Hematopoietic multipotent progenitor cell treated with erythropoietin and hydrocortisone succinate and interleukin-3 and kit ligand, for 17 days (in vitro differentiated cells): ENCODE measurements at places on chromosomes 12 and 14.

GRCh38 chr12:110361216-110361615, 42.3 kb downstream of the ANAPC7 start:
- DNase-seq, result no peak

- DNase-seq, result no peak
These were observed 43.4 kb downstream of the HSP90AA1 start for GRCh38 chr14:102043251-102044025.

- DNase-seq, result no peak
These were observed 22.0 kb upstream of the MGST1 start for GRCh38 chr12:16325426-16325825.

DNA sequence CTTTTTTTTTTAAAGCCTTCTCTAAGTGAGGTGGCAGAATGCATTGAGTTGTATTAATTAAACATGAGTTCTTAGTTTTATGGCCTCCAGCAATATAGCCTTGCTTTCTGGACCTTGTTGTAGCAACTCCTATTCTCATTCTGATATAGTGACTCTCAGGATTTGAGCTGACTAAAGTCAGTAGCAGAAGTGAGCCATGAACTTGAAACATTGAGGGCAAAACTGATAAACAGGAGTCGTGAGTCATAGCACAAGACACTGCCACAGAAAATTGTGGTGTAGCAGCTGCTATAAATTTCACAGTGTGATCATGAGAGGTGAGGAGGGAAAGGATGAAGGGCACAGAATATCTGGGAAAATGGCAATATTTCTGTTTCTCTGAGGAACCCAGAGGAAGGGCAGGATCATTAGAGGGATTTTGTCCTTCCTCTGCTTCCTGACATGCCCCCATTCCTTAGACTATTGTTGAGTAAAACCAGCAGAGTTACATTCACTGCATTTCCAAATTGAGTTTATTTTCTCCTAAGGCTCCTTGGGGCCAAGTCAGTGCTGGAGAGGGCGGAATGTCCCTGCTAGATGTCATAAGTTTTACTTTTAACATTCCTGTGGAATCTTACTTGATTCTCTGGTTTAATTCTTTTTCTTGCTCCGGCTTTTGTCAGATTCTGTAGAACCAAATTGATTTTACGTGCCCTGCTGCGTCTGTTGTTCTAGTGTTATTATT, 7.5 kb downstream of the KLRG1 start:
- no peak for DNase-seq

DNA sequence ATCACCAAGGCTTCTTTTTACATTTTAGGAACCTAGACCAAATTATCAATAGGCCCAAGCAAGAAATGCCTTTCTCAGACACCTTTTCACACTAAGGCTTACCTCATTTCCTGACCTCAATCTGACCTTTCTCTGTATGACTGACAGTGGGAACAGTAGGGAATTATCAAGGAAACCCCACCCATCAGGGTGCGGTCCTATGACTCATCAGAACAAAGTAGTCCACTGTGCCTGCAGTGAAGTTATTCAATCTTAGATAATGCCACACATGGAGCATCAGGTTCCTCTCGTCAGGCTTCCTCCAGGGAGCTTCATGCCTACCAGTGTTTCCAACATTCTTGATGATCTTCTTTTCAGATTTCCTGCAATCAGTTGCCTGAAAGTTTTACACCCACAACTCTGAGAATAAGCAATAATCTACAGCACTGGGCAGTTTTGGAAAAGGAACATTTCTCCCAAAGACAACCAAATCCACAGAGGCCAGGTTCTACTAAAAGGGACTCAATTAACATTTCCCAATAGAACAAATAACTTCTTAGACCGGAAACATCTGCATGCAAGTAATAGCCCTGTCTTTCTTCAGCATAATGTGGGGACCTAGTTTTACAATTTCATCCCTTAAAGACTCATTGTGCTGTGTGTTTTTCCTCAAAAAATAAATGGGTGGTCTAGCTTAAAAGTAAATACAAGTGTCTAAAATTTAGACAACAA, 35.9 kb upstream of the TMTC2 start:
- DNase-seq, result no peak

DNA sequence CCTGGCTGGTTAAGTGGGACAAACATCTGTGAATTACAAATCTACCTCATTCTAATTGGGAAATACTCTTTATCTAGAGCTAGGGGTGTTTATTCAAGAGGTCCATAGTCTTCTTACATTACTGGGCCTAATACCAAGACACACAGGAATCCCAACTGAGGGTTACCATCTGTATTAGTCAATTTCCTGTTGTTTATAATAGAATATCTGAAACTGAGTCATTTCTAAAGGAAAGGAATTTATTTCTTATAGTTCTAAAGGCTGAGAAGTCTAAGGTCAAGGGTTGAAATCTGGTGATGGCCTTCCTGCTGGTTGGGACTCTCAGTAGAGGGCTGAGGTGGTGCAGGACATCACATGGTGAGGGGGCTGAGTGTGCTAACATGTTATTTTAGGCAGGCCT, 36.0 kb downstream of the RTRAF start:
- DNase-seq, result no peak
